ENCODE measurements at places on chromosomes 2 and 18. TPM values are rescaled to one million over a fixed set of nuclear protein-coding genes. Genes with fewer than 3 reads are reported as not detected.

DNA sequence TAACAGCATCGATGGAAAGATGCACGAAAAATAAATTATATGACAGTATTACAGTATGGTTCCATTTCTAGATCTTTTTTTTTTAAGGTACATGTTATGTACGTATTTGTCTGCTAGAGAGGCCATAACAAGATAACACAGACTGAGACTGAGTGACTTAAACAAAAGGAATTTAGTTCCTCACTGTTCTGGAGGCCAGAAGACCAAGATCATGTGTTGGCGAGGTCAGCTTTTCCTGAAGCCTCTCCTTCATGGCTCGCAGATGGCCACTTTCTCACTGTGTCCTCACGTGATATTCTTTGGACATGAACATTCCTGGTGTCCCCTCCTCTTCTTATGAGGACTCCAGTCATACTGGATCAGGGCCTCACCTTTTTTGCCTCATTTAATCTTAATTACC, 177.4 kb downstream of the CAPN13 start:
- peak; percentile 17 for DNase-seq
- H3K4me3 ChIP-seq, result no peak overlapping the region
- H3K4me1 ChIP-seq, result no peaks in the 10 kb centered on the region
- H3K27me3 ChIP-seq, result no peaks in the 10 kb centered on the region
- H3K27ac ChIP-seq, result no peak overlapping the region

GRCh38 chr2:180733330-180733729, 247.1 kb upstream of the UBE2E3 start:
- H3K36me3 ChIP-seq, result no peaks in the 10 kb centered on the region
- no peak overlapping the region for H3K27ac ChIP-seq
- no peaks in the 10 kb centered on the region for H3K4me1 ChIP-seq
- DNase-seq, result no peak

DNA sequence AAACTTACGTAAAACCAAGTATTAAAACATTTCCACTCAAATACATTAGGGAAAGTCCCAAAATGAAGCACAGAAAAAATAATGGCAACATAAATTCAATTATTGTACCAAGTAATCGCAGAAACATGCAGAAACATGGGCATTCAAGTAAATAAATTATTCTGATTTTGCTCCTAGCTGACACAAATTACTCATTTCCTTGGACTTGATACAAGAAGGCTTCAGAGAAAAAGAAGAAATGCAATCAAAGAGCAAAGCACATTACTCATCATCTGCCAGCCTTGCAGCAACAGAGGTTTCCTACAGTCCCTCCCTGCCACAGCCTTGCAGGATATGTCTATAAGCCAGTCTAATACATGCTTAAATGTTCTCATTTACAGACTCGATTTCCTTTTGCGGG, 439.8 kb upstream of the LYPD1 start:
- DNase-seq, result no peak
- no peaks in the 10 kb centered on the region for H3K36me3 ChIP-seq
- H3K4me3 ChIP-seq, result no peak overlapping the region

- no peak for DNase-seq
- no peaks in the 10 kb centered on the region for H3K4me1 ChIP-seq
- H3K36me3 ChIP-seq, result no peaks in the 10 kb centered on the region
- H3K4me3 ChIP-seq, result no peak overlapping the region
- no peaks in the 10 kb centered on the region for H3K27me3 ChIP-seq
Measured at GRCh38 chr18:36023336-36023735, 44.0 kb downstream of the RPRD1A start.

- H3K27me3 ChIP-seq, result peaks cover 39% of the 10 kb centered on the region
- DNase-seq, result no peak
- H3K4me1 ChIP-seq, result peaks cover 45% of the 10 kb centered on the region
- H3K36me3 ChIP-seq, result no peaks in the 10 kb centered on the region
- H3K27ac ChIP-seq, result peak within 1 kb of the TSS; percentile 80
Measured at GRCh38 chr2:38075507-38076151, at the start of gene CYP1B1. TSS of gene CYP1B1 (minus strand) at chr2:38076151. CDS start at chr2:38075388, 763 bp downstream.

GRCh38 chr2:14745288-14746076, 113.0 kb downstream of the LRATD1 start:
- no peaks in the 10 kb centered on the region for H3K36me3 ChIP-seq
- H3K4me3 ChIP-seq, result no peak overlapping the region
- H3K4me1 ChIP-seq, result no peaks in the 10 kb centered on the region
- H3K27ac ChIP-seq, result no peak overlapping the region
- no peak for DNase-seq
- H3K27me3 ChIP-seq, result no peaks in the 10 kb centered on the region

- H3K4me3 ChIP-seq, result no peak overlapping the region
- H3K36me3 ChIP-seq, result no peaks in the 10 kb centered on the region
- peaks cover 12% of the 10 kb centered on the region for H3K4me1 ChIP-seq
Measured at GRCh38 chr2:18603854-18604530, 14.6 kb upstream of the NT5C1B start.

- H3K36me3 ChIP-seq, result no peaks in the 10 kb centered on the region
- peaks cover 5% of the 10 kb centered on the region for H3K4me1 ChIP-seq
- H3K4me3 ChIP-seq, result no peak overlapping the region
- H3K27me3 ChIP-seq, result no peaks in the 10 kb centered on the region
- no peak overlapping the region for H3K27ac ChIP-seq
Measured at GRCh38 chr18:76553715-76554546, 58.9 kb upstream of the ZNF516 start.

GRCh38 chr2:195364015-195364965, 292.7 kb upstream of the SLC39A10 start:
- no peak overlapping the region for H3K27ac ChIP-seq
- DNase-seq, result no peak
- no peaks in the 10 kb centered on the region for H3K27me3 ChIP-seq
- no peak overlapping the region for H3K4me3 ChIP-seq
- no peaks in the 10 kb centered on the region for H3K36me3 ChIP-seq

DNA sequence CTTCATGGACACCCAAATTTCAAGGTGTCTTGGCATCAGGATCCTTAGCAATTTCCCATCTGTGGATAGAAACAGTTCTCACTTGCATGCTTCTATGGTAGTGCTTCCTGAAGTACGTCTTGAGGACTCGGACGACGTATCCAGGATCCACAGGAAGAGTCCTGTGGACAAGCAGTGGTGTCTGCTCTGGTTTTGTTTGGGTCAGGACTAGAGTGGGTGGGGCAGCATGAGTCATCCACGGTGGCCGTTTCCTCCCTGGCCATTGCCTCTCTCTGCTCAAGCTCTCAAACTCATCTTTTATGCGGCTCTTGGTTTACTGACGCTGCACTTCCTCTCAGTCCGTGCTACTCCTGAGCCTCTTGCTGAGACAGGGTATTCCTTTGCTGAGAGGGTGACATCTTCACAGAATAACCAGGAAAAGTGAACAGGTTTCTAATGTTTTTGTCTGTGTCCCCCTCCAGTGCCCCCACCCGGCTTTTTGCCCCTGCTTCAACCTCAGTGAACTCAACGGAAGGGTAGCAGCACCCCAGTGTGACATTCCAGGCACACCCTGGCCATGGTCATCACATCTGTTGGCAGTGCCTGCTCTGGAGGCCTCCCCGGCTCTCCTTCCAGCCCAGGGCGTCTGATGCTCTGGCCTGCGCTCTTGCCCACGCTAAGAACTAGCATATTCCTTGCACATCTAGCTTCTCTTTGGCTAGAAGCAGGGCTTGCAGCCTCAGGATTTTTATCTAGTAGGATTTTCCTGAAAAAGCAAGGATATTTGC, 62.2 kb downstream of the ARMC9 start:
- H3K36me3 ChIP-seq, result no peaks in the 10 kb centered on the region
- no peak overlapping the region for H3K4me3 ChIP-seq
- no peak for DNase-seq
- H3K27me3 ChIP-seq, result no peaks in the 10 kb centered on the region

The CNGA3 gene
- total RNA-seq, result 0.13 TPM

The CPO gene
- total RNA-seq, result 0.36 TPM

The CCDC141 gene
- 5.0 TPM for total RNA-seq

The ACKR3 gene
- 47.1 TPM for total RNA-seq

The SPP2 gene
- 78.5 TPM for total RNA-seq

Data from hepatocyte (in vitro differentiated cells).